Islet precursor cell (in vitro differentiated cells): ENCODE measurements at places on chromosomes 2 and 18.

DNA sequence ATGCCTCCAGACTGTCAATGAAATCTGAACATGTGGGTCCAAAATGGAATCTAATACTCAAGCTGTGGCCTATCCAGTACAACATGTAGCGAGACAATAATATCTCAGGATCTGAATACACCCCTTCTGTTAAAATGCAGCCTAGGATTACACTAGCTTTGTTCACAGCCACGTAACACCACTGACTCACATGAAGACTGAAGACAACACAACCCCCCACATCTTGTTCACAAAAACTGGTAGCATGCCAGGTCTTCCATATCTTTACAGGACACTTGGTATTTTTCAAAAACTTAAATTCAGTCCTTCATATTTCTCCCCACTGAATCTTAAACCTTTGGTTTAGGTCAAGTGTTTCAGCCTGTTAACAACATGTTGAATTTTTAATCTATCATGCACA is 84.2 kb downstream of the SLC8A1 start:
- DNase-seq: no peak

GRCh38 chr2:127096718-127097470 is 10.1 kb downstream of the BIN1 start:
- DNase-seq: no peak

- DNase-seq: no peak
Measured at GRCh38 chr2:218257390-218257981, 3.3 kb upstream of the GPBAR1 start.

DNA sequence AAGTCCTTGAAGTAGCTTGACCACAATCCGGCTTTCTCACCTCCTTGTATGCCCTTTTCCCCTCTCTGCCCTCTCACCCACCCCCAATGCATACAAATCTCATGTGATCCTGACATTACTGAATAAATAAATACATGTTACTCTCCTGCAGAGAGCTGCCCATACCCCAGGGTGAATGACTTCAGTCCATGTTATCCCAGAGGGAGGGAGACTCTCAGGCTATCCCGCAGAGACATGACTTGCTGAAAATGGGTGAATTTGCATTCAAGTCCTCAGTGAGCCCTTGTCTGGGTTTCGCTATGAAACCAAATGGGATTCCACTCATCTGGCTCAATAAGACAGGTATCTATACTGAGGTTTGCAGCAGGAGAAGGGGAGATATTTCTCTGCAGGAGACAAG is 168.5 kb downstream of the FHOD3 start:
- DNase-seq: peak; percentile 21

GRCh38 chr2:190787743-190788235 is 92.8 kb upstream of the GLS start:
- DNase-seq: no peak

DNA sequence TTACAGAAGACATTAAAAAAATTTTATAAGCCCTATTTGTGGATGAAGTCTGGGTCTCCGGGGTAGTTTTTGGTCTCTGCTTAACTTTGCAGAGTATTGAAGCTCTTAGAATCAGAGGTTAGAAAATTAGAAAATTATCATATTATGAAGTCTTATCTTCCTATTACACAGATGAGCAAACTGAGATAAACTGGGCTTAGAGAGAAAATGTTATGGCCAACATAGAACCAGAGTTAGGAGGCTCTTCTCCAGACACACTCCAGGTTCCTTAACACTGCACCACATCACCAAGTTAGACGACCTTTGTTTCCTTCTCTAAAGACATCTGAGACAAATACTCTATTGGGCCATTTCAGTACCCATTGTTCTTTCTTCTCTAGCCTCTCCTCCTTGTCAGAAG is 36.7 kb upstream of the NEB start:
- DNase-seq: no peak

DNA sequence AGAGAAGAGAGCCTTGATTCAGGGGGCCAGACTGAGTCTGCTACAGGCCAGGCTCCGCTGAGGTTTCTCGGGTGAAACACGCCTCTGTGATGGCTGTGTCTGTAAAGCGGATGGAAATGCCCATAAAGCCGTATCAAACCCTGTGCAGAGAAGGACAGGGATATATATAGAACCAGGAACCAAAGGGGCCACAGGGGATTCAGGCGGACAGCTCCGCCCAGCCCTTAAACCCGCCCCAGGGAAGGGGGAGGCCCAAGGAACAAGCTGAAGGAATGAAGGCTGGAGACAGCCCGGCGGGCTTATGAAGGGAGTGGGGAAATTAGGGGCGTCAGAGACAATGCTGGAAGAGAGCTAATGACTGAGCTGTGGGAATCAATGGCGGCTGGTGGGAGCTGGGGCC is 42.1 kb downstream of the NHEJ1 start:
- no peak for DNase-seq

DNA sequence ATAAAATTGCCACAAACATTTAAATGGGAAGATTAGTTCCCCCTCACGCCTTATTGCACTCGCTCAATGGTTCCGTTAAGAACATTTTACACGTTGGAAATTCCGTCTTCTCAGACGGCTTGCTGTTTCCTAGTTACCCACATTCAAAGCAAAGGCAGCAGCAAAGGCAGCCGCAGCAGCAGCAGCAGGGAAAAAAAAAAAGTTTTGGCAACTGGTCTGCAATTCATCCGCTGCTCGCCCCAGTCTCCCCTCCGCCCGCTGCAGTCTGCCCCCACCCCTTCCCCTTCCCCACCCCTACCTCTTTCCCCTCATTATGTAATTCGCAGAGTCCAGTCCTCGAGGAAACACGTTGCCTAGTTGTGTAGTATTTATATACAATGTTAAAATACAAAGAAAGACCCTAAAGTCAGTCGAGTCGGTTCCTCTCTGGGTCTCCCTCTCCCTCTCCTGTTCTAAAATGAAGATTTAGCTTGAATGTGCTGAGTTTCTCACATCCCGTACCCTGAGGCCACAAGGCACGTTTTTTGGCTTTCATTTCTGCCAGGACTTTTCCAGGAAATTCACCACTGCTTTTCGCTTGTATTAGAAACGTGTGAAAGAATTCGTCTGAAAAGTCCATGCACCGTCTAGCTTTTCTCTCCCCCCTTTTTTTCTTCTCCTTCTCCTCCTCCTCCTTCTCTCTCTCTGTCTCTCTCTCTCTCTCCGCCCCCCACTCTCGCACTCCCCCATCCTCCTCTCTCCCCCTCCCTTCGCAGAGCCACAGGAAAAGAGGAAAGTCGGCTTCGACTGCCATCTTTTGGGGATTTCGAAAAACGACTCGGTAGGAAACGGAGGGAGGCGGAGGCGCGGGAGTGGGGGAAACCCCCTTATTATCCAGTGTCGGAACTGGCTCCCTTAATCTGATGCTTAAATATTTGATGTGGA is 140.0 kb downstream of the MEIS1 start:
- DNase-seq: peak; percentile 92

GRCh38 chr2:204299766-204300165 is 245.5 kb upstream of the PARD3B start:
- no peak for DNase-seq

DNA sequence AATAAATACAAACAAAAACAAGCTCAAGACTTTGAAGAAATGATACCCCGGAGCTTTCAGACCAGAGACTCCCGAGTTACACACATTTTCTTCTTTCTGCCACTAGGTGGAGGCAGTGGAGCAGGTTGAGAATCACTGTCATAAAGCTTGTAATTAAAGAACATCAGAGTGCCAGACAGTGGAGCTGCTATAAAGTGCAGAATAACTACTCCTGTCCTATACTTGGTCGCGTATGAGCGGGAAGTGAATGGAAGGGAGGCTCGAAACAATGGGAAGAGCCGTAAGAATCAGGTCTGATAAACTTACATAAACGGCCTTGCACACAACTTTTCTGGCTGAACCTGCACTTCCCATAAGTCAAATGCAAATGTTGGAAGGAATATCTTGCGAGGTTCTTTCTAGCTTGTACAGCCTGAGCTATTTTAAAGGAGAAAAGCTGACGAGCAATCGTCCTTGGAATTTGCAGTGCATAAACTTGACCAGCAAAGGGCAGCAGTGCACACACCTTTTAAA is 189.0 kb downstream of the RPIA start:
- DNase-seq: no peak

GRCh38 chr2:14828223-14828622 is 195.7 kb downstream of the LRATD1 start:
- no peak for DNase-seq

DNA sequence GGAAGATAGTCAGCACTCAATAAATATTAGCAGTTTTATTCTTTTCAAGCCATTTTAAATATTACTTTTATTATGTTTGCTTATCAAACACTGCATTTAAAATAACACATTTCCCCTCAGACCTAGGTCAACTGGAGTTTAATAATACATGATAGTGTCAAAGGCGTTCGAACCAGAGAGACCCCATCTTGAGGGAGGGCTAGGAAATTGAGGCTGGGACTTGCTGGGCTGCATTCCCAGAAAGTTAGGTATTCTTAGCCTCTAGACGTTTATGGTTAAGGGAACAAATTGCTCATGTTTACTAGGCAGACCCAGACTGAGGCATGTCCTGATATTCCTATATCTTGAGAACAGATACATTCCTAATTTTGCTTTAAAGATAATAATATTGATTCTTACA is 426.5 kb downstream of the METTL4 start:
- DNase-seq: no peak

DNA sequence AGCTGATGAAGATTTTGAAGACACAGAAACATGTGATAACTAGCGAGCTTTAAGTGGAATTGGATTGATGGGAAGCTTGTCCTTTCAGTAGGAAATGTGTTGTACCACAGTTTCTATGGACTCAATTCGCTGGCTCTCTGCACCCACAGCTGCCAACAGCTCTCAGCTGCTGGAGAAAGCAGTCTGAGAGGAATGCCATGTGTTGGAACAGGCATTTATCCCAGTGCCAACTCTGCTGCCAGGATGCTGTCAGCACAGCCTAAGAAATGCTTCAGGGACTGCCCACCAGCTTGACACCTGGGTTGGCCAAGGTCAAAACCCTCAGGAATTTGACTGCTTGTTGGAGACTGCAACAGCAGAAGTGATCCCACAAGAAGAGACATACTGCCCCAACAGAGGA is 193.0 kb upstream of the THSD7B start:
- no peak for DNase-seq

DNA sequence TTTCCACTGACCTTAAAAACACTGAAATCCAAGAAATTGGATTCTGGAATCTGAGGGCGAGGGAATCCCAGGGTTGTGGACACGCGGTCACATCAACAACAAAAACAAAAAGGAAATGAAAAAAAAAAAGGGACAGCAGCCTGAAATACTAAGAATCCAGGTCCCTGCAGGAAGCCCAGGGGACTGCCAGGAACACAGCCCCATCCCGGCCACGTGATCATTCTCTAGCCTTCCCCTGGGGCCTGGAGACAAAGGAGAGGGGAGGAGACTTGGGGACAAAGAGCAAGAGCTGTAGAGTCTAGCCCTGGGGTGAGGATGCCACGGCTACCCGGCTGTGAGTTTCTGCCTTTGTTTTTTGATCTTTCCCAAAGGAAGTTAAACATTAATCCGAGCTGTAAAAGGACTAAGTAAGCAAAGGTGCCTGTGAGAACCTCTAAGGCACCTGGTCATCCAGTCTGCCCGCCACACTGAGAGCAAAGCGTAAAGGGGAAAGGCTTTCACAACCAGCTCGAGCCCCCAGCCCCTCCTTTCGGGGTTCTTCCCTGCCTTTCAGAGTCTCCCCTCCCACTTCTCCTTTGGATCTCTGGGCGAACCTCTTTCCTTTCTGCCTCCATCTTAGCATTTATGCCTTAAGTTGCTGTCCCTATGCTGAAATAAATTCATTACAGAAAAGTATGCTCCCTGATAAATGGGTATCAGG is 57.9 kb upstream of the MSH2 start:
- peak; percentile 99 for DNase-seq

DNA sequence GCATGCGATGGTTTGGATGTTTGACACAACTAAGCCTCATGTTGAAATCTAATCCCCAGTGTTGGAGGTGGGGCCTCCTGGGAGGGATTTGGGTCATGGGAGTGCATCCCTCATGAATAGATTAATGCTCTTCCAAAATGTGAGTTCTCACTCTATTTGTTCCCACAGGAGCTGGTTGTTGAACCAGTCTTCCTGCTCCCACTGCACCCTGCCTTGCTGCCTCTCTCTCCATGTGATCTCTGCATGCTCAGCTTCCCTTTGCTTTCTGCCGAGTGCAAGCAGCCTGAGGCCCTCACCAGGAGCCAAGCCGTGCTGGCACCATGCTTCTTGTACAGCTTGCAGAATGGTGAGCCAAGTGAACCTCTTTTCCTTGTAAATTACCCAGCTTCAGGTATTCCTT is 206.8 kb downstream of the VAPA start:
- no peak for DNase-seq

GRCh38 chr2:12702168-12703121 is 14.3 kb upstream of the TRIB2 start:
- no peak for DNase-seq

GRCh38 chr2:27705851-27706622 is 42.3 kb downstream of the SLC4A1AP start:
- peak; percentile 78 for DNase-seq

- no peak for DNase-seq
Measured at GRCh38 chr18:28132084-28132483, 44.8 kb downstream of the CDH2 start.

DNA sequence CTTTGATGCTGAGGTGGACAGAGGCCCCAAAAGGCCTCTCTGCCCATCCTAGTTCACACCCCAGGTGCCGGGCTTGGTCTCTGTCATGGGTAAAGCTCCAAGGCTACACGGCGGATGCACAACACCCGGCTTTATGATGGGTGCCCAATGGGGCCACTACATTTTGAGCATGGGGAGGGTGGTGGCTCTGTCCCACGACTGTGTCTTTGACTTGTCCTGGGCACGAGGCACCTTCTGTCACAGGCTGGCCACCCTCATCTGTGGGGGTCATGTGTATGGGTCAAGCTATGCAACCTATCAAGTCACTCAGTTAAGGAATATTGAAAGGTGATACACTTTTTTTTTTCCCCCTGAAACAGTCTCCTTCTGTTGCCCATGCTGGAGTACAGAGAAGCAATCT is 63.7 kb downstream of the EDAR start:
- DNase-seq: no peak

DNA sequence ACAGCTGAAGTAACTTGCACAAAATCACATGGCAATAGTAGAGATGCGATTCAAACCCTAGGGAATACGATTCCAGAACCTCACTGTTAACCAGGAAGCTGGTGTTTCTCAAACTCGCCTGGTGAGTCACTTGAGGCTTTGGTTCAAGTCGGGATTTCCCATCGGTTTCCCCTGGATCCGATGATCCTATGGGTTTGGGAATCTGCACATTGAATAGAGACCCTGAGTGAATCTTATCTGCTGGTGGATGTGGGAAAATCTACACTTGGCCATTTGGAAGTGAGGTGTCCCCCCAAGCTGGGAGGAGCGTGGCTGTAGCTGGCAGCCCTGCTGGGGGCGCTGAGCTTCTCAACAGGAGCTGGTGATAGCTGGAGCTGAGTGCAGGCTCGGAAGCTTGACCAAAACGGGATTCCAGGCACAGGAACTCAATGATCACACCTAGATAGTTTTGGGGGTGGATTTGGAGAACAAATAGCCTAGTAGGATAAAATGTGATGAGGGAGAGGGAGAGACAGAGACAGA is 135.4 kb downstream of the PRKCE start:
- no peak for DNase-seq

GRCh38 chr18:67183398-67183797 is 333.1 kb downstream of the DSEL start:
- no peak for DNase-seq
